CD8-positive, alpha-beta T cell (primary cell): ENCODE measurements at places on chromosomes 4 and X. TPM values are rescaled to one million over a fixed set of nuclear protein-coding genes. Genes with fewer than 3 reads are reported as not detected.

DNA sequence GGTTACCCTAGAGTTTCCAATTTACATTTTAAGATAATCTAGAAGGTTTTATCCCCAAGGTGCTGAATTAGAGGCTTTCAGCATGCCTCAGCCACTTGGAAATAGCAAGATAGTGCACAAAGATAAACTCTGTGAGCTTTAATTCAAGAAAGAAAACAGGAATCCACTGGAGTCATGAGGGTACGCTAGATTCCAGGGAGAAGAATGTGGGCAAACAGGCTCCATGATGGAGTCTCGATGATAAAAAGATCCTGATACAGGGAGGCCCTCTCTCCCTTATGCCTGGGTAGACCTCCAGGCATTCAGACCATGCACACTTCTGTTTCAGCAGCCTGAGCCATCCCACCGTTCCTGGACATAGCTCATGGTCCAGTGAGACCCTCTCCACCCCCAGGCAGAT, 344.6 kb upstream of the LCORL start:
- no peak for DNase-seq

GRCh38 chr4:38612646-38613414, 51.2 kb upstream of the KLF3 start:
- no peak for DNase-seq

GRCh38 chr4:124000233-124000632, 603.6 kb downstream of the SPRY1 start:
- DNase-seq: no peak

The MAP3K15 gene
- 0.14 TPM for total RNA-seq

DNA sequence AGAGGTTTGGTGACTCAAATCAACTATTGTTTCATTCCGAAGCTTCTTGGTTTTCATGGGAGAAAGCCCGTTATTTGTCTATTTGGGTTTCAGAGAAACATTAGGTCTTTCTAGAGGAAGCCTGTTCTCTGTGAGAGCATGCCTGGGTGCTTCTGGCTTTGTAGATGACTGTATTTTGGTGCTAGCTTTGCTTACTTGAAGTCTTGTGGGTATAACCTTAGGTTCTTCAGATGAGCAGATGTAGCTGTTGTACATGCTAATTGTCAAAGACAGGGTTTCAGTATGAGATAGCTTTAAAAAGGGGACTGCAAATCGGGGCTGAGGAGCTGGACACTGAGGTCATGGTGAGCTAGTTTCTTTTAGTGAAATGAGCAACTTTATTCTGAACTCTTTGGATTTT, 7.9 kb upstream of the STOX2 start:
- no peak for DNase-seq

The C4orf50 gene
- total RNA-seq: 0.27 TPM

DNA sequence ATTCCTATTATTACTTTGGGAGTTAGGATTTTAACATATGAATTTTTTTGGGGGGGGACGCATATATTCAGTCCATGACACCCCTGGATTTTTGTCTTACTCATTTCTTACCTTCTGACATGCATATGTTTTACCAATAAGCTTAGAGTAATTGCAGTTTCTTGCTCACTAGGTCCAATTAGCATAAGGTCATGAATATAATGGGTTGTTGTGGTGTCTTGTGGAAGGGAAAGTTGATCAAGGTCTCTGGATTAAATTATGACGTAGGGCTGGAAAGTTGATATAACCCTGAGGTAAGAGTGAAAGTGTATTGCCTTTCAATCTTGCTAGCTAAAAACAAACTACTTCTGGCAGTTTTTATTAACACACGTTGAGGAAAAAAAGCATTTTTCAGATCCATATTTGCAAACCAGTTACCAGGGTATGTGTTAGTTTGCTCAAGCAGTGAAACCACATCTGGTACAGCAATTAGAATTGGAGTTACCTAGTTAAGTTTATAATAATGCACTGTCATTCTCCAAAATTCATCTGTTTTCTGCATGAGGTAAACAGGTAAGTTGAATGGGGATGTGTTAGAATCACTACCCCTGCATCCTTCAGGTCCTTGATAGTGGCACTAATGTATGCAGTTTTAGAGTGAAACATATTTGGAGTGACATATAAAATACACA, 32.0 kb downstream of the STIM2 start:
- DNase-seq: no peak

DNA sequence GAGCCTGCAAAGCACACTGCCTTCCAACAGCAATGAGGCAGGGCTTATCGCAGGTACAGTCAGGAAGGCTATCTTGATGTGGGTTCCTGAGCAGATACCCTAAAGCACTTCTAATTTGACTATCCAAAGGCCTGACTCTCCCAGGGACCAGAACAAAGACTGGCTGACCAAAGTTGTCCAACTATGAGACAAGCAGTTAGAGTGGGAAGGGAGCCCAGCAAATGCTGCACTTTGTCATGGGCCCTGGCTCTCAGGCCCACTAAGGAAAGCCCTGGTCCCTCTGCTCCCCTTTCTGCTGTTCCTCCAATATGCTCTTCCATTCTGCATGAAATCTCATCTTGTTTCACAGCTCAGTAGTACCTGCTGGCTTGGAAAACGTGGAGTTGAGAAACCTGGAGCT, 391.0 kb downstream of the RAB28 start:
- no peak for DNase-seq

The CXCL3 gene
- not detected for total RNA-seq

DNA sequence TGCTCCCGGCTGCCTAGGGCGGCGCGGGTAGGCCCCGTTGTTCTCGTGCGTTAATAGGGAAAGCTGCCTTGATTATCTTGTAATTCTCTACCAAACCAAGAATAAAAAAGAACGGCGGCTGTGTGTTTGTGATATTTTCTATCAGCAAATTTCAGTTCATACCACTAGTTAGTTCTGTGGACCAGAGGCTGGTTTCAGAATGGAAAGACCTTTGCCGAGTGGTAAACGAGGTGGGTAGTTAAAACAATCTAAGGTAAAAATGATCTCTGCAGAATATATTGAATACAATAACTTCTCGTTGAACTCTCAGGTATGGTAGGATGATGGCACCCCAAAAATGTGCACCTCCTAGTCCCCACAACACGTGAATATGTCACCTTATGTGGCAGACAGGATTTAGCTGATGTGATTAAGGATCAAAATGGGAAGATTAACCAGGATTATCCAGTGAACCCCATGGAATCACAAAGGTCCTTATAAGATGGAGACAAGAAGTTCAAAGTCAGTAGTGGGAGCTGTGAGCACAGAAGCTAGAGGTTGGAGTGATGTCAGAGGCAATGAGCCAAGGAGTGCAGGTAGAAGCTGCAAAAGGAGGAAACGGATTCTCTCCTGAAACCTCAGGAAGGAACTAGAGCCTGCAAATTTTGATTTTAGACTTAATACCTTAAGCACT, 574 bp upstream of the CFAP97 start:
- no peak for DNase-seq

DNA sequence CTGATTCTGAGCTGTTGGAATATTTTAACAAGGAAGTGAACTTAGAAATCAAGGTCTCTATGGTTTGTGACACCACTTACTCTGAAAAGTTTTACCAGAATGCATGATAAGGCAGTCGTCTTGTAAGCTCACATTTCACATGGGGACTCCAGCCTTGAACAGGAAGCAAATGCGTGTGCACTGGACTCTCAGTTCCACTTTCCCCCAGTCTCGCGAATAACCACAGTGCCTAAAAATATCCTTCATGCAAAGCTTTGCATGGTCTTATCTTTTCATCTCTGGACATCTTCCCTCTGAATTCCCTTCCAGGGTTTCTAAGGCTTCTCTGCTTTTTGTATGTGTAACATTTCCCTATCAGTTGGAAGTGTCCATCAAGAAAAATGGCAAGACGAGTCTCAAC, 581.8 kb downstream of the NLGN4X start:
- no peak for DNase-seq

The HELT gene
- not detected for total RNA-seq

GRCh38 chr4:94947681-94948108, 189.9 kb downstream of the BMPR1B start:
- DNase-seq: no peak

DNA sequence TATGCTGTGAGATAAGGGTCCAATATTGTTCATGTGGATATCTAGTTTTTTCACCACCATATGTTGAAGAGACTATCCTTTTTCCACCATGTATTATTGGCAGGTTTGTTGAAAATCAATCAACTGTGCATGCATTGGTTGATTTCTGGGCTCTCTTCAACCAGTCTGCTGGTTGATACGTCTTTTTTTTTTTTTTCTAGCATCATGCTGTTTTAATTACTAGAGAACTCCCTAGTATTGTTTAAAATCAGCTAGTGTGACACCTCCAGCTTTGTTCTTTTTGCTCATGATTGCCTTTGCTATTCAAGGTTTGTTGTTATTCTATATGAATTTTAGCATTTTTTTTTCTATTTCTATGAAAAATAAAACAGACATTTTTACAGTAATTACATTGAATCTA, 123.9 kb downstream of the SLC7A11 start:
- DNase-seq: no peak

- no peak for DNase-seq
Observed at GRCh38 chrX:66164470-66164869, 423 bp downstream of the HEPH start.
